ENCODE measurements at places on chromosomes 13 and 19. TPM values are rescaled to one million over a fixed set of nuclear protein-coding genes. Genes with fewer than 3 reads are reported as not detected.

- DNase-seq: no peak
Measured at GRCh38 chr19:31600731-31601295, 251.6 kb upstream of the TSHZ3 start.

DNA sequence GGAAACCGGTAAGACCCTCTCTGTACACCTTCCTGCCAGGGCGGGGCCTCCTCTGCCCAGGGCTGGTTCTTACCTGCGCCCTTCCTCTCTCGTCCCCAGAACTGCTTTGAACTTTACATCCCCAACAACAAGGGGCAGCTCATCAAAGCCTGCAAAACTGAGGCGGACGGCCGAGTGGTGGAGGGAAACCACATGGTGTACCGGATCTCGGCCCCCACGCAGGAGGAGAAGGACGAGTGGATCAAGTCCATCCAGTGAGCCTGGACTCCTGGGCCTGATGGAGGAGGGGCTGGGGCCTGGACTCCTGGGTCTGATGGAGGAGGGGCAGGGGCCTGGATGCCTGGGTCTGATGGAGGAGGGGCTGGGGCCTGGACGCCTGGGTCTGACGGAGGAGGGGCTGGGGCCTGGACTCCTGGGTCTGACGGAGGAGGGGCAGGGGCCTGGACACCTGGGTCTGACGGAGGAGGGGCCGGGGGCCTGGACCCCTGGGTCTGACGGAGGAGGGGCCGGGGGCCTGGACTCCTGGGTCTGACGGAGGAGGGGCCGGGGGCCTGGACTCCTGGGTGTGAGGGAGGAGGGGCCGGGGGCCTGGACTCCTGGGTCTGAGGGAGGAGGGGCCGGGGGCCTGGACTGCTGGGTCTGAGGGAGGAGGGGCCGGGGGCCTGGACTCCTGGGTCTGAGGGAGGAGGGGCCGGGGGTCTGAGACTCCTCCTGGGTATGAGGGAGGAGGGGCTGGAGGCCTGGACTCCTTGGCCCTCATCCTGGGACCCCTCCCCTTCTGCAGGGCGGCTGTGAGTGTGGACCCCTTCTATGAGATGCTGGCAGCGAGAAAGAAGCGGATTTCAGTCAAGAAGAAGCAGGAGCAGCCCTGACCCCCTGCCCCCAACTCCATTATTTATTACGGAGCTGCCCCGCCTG is 9.4 kb downstream of the CYTH2 start:
- no peak for DNase-seq

GRCh38 chr19:14654786-14655560 is 19.7 kb downstream of the ADGRE3 start:
- DNase-seq: no peak

GRCh38 chr19:22617614-22618320 is 16.4 kb upstream of the ZNF492 start:
- no peak for DNase-seq

DNA sequence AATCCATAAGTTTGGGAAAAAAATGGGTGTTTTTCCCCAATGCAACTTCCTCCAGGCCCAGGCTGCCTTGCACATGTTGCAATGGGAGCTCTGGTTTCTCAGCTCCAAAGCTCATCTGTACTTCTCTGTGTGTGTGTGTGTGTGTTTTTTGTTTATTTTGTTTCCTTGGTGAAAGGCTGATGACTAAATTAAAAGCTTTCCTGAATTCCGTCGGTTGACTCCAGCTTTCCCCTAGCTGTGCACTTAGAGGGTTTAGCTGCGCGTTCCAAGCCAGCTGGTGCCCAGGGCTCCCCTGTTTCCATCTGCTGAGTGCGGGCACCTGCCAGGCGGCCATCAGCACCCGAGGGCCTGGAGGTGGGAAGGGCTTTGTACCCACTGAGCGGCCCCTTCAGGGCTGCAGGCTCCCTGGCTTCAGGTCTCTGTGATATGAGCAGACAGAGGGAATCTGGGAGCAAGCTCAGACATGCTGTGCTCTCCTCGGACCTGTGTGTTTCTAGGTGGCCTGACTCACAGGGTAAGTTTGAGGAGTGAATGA is 129.1 kb upstream of the SOX1 start:
- DNase-seq: no peak

The C1QTNF9B gene
- not detected for total RNA-seq

The ZNF566 gene
- total RNA-seq: 6.6 TPM

The UPF3A gene
- 47.7 TPM for total RNA-seq
